Liver (tissue), 10 donors: ENCODE measurements at places on chromosomes 1 and 21. TPM values are rescaled to one million over a fixed set of nuclear protein-coding genes. Genes with fewer than 3 reads are reported as not detected.

Gene ADAMTSL4
- 11.4 TPM for polyA plus RNA-seq

Gene WDR3
- polyA plus RNA-seq: 9.1 TPM

Gene CNR2
- polyA plus RNA-seq: 0.03 TPM

Gene C4BPB
- 404 TPM for polyA plus RNA-seq

Gene GJA9
- not detected for polyA plus RNA-seq

Gene LCE6A
- polyA plus RNA-seq: not detected

Gene AQP10
- not detected for polyA plus RNA-seq

Gene NGF
- 1.5 TPM for polyA plus RNA-seq

Gene POLR3GL
- 19.8 TPM for polyA plus RNA-seq
